Fibroblast of skin of back (primary cell): ENCODE measurements at places on chromosomes 5 and 9.

- DNase-seq, result no peak
Observed at GRCh38 chr5:31867219-31867618, 228.3 kb downstream of the PDZD2 start.

DNA sequence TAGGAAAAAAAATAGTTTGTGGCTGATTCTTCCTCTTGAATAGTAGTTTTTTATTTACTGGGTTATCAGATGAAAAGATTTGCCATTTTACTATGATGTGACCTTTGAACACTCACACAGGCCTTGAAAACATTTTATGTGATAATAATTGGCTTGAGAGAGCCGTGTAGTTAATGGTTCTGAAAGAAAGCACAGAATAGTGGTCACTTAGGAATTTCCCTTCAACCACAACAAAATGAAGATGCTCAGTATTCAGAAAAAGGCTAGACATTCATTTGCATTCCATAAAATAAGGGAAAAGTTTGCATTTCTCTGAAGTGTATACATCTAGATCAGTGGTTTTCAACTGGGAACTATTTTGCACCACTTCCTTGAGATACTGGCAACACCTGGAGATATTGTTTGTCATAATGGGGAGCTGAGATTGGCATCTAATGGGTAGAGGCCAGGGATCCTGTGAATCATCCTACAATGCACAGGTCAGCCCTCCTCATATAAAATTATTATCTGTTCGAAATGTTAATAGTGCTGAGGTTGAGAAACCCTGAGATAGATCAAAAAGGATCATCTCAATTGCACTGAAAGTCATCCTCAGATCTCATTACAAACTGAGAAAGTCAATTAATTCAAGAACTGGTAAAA is 446.4 kb upstream of the CCNG1 start:
- no peak for DNase-seq

DNA sequence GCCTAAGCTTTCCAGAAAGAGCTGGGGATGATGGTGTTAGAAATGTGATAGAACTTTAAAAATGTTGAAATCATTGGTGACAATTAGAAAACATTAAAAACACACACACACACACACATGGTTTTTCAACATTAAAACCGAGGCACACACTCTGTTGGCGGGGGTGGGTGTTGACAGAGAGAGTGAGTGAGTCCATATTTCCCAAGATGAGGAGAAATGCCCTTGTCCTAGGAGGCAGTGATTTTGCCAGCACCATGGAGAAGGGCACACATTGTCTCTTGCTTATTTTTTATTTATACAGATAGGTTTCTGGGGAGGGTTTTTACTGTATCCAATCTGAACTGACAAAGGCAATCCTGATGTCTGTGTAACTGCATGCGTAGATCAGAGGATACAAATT is 152.5 kb downstream of the INSYN2B start:
- DNase-seq, result peak; percentile 8

GRCh38 chr9:36102742-36103495 is 33.6 kb upstream of the GLIPR2 start:
- peak; percentile 74 for DNase-seq

GRCh38 chr5:88033191-88033590 is 235.5 kb downstream of the TMEM161B start:
- DNase-seq, result no peak

DNA sequence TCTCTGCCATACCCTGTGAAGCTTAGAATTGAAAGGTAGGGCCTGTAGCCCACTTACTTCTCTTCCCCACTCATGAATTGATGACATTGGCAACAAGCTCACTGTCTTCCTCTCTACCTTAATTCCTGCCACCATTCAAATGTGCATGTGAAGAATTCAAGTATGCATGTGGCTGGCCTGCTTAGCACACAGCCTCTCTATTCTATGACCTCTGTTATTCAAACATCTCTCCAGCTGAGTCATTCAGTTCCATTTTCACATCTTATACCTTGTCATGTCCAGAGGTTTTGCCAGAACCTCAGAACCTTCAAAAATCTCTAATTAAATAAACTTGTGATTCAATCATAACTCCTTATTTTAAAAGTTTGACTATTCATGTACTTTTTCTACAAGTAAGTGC is 114.7 kb upstream of the MAN2A1 start:
- no peak for DNase-seq

DNA sequence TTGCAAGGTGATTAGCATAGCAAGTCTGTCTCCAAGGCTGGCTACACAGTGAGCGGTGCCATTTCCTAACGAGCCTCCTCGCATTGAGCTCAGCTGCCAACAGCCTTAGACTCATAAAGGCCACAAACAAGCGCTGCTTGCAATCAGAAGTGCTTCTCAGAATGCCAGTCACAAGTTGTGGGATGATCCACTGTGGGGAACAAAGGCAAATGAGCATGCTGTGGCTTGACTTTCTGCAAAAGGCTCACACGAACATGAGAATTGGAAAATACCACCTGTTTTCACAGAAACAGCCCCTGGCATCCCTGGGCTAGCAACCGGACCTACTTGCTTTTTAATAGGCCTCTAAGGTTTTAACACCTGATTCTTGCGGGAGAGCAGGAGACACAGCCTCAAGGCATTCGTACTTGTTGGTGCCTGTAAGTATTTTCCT is 215.5 kb downstream of the FANCC start:
- no peak for DNase-seq

- peak; percentile 84 for DNase-seq
Observed at GRCh38 chr5:137370096-137371071, 128.7 kb downstream of the SPOCK1 start.

GRCh38 chr9:94643176-94643575 is 3.9 kb upstream of the FBP1 start:
- DNase-seq, result no peak

DNA sequence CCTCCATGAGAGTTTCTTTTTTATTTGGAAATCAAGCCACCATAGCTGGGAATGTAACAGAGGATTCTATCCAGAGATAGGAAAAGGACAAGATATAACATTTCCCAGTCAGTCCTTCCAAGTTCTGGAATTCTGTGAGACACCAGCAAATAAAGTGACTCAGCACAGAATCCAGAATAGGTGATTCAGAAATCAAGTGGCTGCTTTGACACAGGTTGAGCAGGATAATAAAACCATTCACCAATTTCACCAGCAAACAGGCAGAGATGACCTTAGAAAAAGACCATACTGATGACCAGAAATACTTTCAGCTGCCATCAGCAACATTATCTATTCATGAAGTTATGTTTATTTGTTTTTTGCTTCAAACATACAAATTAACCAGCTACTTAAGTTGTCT is 491.5 kb upstream of the TUSC1 start:
- peak; percentile 61 for DNase-seq

DNA sequence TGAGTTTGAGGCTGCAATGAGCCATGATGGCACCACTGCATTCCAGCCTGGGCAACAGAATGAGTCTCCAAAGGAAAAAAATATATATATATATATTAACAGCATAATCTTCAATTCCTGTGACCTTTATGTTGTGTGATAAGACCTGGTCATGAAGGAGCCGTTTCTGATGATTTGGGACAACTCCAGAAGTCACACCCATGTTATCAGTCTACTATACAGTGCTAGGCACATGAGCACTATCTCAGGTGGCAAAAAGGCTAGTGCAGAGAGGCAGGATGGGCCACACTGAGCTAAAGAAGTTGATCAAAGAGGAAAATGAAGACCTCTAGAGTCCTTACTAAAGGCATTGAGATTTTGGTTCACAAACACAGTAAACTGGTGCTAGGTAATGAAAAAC is 205.0 kb upstream of the RAD23B start:
- DNase-seq, result no peak

DNA sequence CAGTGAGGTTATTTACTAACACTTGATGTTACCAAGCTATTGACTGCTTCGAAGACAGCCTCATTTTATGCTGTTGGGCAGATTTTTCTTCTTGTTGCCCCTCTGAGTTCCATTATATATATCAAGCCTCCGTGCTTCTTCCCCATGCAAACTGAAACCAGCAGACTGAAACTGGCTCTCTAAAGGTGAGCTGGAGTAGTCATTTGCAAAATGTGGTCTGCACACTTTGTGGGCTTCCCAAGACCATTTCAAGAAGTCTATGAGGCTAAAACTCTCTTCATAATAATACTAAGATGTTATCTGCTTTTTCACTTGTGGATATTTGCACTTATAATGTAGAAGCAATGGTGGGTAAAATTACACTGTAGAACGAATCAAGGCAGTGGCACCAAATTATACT is 13.9 kb downstream of the SLC36A1 start:
- no peak for DNase-seq

- DNase-seq, result no peak
Observed at GRCh38 chr9:73327149-73327548, 175.5 kb downstream of the ANXA1 start.

GRCh38 chr9:89433826-89434225 is 64.1 kb downstream of the SEMA4D start:
- peak; percentile 86 for DNase-seq

GRCh38 chr5:115578657-115579056 is 23.6 kb downstream of the TICAM2 start:
- DNase-seq, result no peak

DNA sequence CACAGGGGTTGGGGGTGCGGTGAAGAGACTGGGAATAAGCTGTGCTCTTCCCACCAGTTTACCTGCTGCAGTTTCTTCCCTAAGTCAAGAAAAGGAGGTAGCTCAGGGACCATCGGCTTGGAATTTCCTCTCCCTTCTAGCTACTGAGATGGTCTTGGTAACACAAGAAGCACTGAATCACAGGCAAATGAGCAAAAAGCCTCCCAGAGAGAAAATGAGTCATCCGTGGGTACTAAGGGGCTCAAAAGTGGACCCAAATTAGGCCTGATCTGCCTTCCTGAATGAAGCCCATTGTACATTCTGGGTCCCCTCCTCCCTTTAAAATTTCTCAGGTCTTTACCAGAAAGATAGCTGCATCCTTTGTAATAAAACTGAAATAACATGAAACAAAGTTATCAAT is 49.9 kb downstream of the PTPN3 start:
- peak; percentile 73 for DNase-seq

DNA sequence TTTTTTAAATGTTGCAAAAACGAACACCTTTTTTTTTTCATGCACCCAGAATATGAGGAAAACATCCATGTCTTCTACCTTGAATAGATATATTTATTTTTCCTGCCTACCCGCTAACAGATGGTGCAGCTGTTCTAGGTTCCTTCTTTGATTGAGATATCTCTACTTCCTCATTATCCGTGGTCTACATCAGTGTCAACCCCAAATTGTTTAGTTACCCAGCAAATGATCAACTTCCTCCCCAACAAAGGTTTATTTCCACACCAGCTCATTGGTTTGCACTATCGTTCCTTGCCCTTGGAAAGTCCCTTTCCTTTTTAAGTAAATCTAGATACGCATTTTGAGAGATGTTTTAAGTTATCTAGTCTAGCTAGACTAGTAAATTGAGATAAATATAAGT is 166.4 kb downstream of the PRR16 start:
- DNase-seq, result no peak

DNA sequence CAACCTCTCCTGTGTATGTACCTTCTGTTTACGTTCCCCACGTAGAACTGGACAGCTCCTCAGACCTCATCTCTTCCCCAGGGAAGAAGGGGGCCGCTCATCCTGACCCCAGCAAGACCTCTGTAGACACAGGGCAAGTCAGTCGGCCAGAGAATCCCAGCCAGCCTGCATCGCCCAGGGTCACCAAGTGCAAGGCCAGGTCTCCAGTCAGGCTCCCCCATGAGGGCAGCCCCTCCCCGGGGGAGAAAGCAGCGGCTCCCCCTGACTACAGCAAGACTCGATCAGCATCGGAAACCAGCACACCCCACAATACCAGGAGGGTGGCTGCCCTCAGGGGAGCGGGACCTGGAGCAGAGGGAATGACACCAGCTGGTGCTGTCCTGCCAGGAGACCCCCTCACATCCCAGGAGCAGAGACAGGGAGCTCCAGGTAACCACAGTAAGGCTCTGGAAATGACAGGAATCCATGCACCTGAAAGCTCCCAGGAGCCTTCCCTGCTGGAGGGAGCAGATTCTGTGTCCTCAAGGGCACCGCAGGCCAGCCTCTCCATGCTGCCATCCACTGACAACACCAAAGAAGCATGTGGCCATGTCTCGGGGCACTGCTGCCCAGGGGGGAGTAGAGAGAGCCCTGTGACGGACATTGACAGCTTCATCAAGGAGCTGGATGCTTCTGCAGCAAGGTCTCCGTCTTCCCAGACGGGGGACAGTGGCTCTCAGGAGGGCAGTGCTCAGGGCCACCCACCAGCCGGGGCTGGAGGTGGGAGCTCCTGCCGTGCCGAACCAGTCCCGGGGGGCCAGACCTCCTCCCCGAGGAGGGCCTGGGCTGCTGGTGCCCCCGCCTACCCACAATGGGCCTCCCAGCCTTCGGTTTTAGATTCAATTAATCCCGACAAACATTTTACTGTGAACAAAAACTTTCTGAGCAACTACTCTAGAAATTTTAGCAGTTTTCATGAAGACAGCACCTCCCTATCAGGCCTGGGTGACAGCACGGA is 86.7 kb downstream of the GOLPH3 start:
- DNase-seq, result no peak

DNA sequence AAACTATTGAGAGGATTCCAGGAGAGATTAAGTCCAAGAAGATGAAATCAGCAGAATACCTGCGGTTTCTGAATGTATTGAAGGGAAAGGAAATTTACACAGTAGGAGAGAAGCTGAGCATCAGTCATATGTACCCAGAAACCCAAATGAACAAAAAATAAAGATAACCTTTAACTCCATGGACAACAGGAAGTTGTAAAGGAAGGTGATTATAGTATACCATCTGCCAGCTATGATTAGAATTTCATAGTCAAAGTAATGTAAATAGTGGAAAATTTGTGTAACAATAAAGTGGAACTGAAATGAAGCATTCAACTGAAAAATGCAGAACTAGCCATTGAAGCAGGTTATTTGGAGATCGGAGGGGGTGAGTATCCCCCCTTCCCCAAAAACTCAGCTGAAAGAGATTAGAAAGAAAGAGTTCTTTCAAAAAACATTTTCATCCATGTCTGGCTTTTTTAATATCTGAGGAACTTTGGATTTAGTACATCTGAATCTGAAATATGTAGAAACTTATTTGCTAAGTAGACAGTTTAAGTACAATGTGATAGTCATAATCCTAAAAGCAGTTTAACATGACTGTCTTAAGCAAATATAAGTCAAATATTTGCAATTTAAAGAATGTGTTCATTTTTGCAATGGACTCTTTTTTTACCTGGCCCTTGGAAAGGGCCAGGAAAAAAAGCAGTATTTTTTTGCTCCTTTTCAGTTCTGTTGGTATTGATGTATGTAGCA is 58.4 kb downstream of the APC start:
- peak; percentile 27 for DNase-seq

- DNase-seq, result peak; percentile 5
Observed at GRCh38 chr5:99191206-99191745, 262.5 kb upstream of the CHD1 start.
